ENCODE measurements at places on chromosomes 6 and 20. TPM values are rescaled to one million over a fixed set of nuclear protein-coding genes. Genes with fewer than 3 reads are reported as not detected.

Gene VSX1
- under 0.01 TPM for total RNA-seq

Gene DDO
- total RNA-seq: 0.25 TPM

Gene SMPDL3A
- 8.9 TPM for total RNA-seq

Gene CLPSL1
- total RNA-seq: not detected

Gene GLP1R
- under 0.01 TPM for total RNA-seq

Gene MCHR2
- 7.9 TPM for total RNA-seq

Gene MAP7
- 4.2 TPM for total RNA-seq

Gene GHRH
- total RNA-seq: not detected

Gene POU5F1
- not detected for total RNA-seq

Gene MEP1A
- total RNA-seq: under 0.01 TPM
